ENCODE measurements at places on chromosomes 1 and 21.

DNA sequence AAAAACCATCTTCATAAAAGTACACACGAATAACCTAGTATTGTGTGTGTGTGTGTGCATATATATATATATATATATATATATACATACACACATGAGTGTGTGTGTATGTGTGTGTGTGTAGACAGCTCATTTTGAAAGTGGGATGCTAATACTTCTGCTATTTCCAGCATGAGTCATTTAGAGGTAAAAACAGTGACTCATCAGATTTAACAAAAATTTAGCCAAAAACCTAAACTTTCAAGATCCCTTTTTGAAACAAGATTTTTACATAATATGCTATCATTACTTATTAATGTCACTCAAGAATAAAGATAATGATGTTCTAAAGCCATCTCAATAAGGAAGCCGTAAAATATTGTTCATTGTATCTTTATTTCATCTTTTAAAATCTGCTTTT is 35.6 kb upstream of the ADGRL4 start:
- DNase-seq, result peak; percentile 83

GRCh38 chr1:28326515-28326914 is 2.3 kb upstream of the MED18 start:
- DNase-seq, result no peak

- peak; percentile 23 for DNase-seq
These were observed 68.3 kb upstream of the TARDBP start for GRCh38 chr1:10943991-10944730.

- no peak for DNase-seq
These were observed 60.3 kb downstream of the FH start for GRCh38 chr1:241459186-241459802.

- peak; percentile 50 for DNase-seq
These were observed at the start of gene MCOLN3 for GRCh38 chr1:85048296-85049064. Gene MCOLN3, minus strand, starts transcription at chr1:85048500. Its CDS starts 3,140 bp downstream, at chr1:85045360.

DNA sequence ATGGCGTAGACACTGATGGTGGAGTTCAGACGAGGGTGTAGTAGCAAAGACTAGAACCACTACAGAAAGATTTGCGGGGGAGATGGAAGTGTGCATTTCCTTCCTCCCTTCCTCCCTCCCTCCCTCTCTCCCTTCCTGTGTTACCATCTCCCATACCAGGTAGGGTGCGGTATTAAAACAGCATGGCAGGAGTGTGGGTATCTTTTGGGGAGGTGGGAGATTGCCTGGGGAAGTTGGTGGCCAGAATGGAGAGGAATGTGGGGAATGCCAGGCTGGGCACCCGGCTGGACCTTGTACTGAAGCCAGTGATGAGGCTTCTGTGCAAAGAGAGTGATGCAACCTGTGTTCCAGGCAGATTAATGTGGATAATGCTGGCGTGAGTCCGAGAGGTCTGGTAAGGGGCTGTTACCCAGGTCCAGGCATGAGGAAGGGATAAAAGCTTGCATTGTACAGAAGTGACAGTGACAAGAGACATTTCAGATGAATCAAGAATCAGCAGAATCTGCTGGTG is 30.3 kb upstream of the PPP2R5A start:
- DNase-seq, result no peak

- peak; percentile 49 for DNase-seq
These were observed 29.6 kb upstream of the C1orf105 start for GRCh38 chr1:172390683-172391551.

DNA sequence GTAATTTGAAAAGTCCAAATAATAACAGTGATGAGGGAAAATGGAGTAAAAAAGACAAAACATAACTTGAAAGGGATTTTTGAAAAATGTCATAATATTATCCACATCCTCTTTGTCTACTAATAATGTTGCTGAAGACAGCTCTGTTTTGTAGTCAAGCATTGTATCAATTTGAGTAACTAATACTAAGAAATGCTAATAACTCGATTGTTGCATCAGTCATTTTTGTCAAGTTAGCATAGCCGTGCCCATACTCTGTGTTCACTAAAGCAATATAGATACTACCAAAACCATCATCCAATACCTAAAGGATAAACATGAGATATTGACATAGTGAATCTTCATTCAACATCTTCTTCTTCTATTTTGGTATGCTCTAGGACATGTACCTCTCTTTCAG is 17.3 kb downstream of the PDC start:
- DNase-seq, result no peak

DNA sequence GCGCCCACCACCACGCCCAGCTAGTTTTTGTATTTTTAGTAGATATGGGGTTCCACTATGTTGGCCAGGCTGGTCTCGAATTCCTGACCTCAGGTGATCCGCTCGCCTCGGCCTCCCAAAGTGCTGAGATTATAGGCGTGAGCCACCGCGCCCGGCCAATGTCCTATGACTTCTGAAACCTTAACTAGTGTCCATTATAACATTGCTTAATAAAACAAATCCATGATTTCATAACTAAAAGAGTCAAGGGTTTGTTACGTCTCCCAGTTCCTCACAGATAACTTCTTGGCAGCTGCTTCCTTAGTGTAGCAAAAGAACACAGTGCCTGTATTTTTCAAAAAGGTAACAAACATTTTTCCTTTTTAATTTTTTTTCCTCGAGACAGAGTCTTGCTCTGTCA is 53.6 kb downstream of the FBXO42 start:
- no peak for DNase-seq

- DNase-seq, result no peak
These were observed 106.6 kb downstream of the VPS13D start for GRCh38 chr1:12336413-12336812.

DNA sequence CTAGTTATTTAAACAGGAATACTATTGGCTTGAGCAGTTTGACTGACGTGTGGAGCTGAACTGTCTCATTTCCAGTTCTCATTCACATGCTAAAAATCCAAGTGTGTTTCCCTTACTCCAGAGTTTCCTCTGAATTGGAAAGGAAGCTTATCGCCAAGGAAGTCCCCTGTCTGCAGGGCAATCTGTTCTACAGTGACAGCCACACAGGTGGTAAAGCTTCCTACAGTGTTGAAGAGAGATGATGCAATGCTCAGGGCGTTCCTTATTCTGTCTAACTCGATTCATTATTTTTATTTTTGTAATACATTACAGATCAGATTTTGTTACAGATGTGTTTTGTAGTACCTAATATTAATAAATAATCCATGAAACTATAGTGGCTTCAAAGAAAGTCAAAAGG is 41.3 kb downstream of the ADAMTS5 start:
- no peak for DNase-seq

- no peak for DNase-seq
These were observed 30.8 kb downstream of the GADD45A start for GRCh38 chr1:67715819-67716218.

DNA sequence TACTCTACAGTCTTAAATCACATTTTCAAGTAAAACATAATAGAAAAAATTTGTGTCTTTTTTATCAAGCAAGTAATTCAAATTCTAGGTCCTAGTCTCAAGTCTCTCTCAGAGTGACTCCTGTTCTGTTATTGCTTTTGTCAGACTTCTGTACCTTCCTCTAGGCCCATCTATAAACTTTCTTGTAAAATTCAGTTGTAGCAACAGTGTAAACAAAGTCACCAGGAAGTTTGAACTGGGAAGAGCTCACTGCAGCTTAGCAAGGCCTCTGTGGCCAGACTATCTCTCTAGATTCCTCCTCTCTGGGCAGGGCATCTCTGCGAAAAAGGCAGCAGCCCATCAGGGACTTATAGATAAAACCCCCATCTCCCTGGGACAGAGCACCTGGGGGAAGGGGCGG is 13.5 kb upstream of the ZNF678 start:
- no peak for DNase-seq

DNA sequence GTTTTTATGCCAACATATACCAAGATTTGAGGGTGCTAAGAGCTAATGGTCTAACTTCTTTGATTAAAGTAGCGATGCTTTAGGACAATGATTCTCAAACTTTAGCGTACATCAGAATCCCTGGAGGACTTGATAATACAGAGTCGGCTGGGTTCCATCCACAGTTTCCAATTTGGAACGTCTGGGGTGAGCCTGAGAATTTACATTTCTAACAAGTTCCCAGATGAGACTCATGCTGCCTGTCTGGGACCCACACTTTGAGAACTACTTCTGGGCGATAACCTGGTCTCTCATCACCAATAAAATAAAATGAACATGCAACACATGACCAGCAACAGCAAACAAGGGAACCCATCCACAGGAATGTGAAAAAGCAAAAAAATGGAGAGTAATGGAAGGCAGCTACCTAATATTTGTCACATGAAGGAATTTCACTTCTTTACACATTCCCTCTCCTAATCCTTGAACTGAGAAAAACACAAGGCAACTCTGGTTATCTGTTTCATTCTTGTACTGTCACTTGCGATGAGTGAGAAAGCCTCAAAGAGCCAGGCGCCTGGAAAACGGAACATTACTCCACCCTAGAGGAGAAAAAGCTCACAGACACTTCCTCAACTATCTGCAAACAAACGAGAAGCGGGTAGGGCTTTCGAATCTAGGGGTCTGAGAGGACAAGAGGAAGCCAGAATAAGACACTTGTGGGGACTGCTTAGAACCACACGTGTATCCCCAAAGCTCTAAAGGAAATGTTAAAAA is 14.0 kb downstream of the HSF2BP start:
- DNase-seq, result peak; percentile 79

DNA sequence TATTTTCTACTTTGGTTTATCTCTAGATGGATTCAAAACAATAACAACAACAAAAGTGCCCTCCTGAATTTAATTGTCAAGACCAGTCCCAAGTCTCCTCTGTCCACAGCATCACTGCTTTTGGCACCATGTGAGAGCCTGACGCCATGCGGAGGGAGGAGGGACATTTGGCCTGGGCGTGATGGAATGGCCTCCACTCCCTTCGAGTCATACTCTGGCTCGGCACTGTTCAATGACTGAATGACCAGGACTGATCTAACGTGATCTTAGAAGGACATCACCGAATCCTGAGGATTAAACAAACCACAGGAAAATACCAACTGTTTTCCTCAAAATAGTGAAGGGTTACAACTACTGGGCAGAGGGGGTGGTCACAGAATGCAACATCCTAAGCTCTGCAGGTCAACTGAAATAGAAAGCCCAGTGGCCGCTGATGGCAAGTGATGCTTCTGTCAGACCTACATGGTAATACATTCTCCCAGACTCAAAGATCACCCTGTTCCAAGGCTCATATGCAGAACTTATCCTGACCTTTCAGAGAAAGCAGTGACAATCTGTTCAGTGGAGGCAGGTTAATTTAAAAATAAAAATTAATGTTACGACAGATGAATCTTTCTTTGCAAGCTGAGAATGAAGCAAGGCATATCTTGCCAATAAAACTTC is 19.1 kb downstream of the SRSF4 start:
- DNase-seq, result peak; percentile 23

GRCh38 chr1:156276966-156277381 is 5.7 kb downstream of the SMG5 start:
- no peak for DNase-seq

- peak; percentile 92 for DNase-seq
These were observed 1.7 kb upstream of the RIPK4 start for GRCh38 chr21:41768437-41769042.

DNA sequence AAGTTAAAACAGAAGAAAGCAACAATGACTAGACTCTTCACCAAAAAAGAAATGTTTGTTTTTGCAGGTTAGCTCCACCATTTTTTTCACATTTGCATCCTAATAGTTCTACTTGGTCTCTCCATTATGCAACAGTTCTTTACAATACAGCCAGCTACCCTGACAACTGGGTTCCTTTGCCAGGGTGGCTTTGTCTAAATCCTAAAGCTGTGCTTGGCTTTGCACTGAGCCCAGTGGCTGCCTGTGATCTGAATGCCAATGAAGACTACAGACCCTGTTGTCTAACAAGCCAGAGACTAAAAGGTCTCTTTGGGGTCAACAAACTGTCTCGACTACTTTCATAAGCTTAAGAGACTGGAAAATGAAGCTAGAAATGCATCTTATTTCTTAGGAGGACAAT is 112.0 kb downstream of the AKT3 start:
- no peak for DNase-seq

DNA sequence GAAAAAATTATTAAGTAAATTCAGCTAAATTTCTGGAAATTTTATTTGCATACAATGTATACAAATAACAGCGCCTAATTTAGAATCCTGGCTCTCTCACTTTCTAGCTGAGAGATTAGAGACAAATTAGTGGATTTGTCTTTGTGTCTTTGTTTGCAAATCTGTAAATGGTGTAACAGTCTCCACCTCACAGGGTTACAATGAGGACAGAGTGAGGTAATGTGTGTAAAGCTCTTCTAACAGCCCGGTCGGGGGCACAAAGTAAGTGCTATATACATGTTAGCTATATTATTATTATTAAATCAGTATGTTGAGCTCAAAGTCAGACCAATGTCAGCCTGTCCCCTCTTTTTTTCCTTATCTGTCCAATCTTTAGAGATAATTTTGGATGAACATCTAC is 5.0 kb upstream of the ADAMTSL4 start:
- DNase-seq, result no peak

DNA sequence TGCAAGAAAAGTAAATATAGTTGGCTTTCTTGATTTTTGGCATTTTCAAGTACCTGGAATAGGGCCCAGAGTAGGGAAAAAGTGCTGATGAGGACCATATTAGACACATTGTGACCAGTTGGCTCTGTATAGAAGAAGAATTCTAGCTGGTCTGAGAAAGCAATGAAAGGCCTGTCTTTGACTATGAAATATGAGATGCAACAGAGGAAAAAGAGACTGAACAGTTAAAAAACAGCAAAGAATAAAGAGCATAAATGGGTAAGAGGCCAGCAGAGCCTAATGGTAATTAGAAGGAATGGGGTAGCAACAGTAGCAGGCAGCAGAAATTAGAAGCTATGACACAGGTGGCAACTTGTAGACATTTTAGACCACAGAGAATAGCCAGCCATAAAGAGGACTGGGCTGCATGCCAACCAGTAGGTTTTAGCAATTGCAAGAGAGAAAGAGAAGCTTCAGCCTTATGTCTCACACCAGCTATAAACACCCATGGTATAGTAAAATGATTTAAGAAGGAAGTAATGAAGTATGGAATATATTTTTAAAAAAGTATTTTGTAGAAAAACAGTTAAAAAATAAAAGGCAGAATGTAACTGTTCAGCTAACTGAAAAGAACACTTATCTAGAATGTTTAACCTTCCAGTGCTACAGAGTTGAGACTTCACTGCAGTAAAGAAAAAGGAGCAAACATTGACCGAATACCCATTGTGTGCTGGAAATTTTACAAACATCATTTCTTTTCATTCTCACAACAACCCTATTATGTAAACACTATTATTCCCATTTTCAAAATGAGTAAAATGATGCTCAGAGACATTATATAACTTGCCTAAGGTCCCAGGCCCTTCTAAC is 114.1 kb downstream of the LHX4 start:
- DNase-seq, result no peak

- peak; percentile 70 for DNase-seq
These were observed 8.0 kb downstream of the HIPK1 start for GRCh38 chr1:113937146-113937545.

GRCh38 chr1:59150577-59151386 is 146.1 kb upstream of the FGGY start:
- peak; percentile 100 for DNase-seq

Measured in ELR (cell line).